ENCODE measurements at places on chromosomes 13 and 19. TPM values are rescaled to one million over a fixed set of nuclear protein-coding genes. Genes with fewer than 3 reads are reported as not detected.

CEACAM7 gene
- polyA plus RNA-seq: not detected

GRCh38 chr13:91882918-91883317 is 484.5 kb downstream of the GPC5 start:
- H3K27me3 ChIP-seq: no peaks in the 10 kb centered on the region
- H3K36me3 ChIP-seq: no peaks in the 10 kb centered on the region
- H3K27ac ChIP-seq: no peak overlapping the region

DNA sequence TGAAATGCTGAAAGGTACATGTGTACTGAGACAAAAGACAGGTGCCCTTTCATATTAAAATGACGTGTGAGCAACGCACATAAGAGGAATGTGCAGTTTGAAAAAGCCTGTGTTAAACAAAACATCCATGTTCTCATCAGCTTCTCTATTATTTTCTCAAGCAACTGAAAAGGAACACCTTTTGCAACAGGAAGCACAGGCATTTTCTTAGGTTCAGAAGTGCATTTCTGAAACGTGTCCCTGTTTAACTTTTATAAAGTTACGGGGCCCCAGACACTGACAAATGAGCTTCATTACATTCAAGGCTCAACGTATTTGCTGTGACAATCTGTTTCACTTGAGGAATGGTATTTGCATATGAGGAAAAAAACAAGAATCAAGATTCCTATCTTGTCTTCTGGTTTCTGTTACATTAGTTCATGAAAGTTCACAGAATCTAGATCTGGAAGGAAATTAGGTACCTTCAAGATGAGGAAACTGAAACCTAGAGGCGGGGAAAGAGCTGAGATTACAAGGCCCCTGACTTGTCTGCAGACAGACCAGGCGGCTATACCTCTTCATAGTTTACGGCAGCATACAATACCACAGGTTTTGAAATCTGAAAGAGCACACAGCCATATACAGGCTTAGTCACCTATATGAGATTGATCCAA is 431.7 kb downstream of the KLF12 start:
- H3K4me3 ChIP-seq: no peak overlapping the region
- peak overlapping the region; percentile 79 for H3K27ac ChIP-seq
- H3K36me3 ChIP-seq: no peaks in the 10 kb centered on the region
- DNase-seq: no peak
- H3K4me1 ChIP-seq: peaks cover 9% of the 10 kb centered on the region

GRCh38 chr19:55472463-55472862 is 4.0 kb upstream of the ZNF628 start:
- H3K4me1 ChIP-seq: no peaks in the 10 kb centered on the region
- H3K27ac ChIP-seq: no peak overlapping the region
- H3K27me3 ChIP-seq: no peaks in the 10 kb centered on the region
- no peak overlapping the region for H3K4me3 ChIP-seq
- peak; percentile 62 for DNase-seq

DNA sequence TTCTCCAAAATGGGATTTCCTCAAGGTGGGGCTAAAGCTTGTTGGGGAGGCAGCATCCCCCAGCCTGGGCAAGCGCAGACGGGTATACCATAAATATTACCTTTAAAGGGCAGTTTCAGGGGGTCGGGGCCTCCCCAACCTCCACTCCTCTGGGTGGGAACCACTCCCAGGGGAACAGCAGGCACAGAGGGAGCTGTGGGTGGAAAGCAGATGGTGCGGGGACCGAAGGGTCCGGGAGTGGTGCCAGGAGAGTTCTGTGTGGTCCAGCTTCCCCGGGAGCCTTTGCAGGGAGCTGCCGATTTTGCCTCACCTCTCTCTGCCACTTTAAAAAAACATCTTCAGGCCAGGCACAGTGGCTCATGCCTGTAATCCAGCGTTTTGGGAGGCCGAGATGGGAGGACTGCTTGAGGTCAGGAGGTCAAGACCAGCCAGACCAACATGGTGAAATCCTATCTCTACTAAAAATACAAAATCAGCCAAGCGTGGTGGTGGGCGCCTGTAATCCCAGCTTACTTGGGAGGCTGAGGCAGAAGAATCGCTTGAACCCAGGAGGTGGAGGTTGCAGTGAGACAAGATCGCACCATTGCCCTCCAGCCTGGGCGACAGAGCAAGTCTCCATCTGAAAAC is 5.5 kb downstream of the MAST3 start:
- DNase-seq: no peak
- H3K4me1 ChIP-seq: no peaks in the 10 kb centered on the region
- no peak overlapping the region for H3K27ac ChIP-seq
- H3K36me3 ChIP-seq: no peaks in the 10 kb centered on the region

GRCh38 chr13:80329250-80329649 is 11.7 kb downstream of the SPRY2 start:
- peaks cover 8% of the 10 kb centered on the region for H3K36me3 ChIP-seq
- DNase-seq: no peak
- H3K4me1 ChIP-seq: no peaks in the 10 kb centered on the region
- H3K27me3 ChIP-seq: no peaks in the 10 kb centered on the region
- H3K4me3 ChIP-seq: no peak overlapping the region

GRCh38 chr19:49196527-49197240 is 39.1 kb downstream of the TRPM4 start:
- H3K4me1 ChIP-seq: no peaks in the 10 kb centered on the region
- H3K27ac ChIP-seq: no peak overlapping the region
- H3K27me3 ChIP-seq: no peaks in the 10 kb centered on the region

- H3K4me1 ChIP-seq: no peaks in the 10 kb centered on the region
- peaks cover 28% of the 10 kb centered on the region for H3K27me3 ChIP-seq
- H3K27ac ChIP-seq: no peak overlapping the region
- H3K36me3 ChIP-seq: no peaks in the 10 kb centered on the region
Measured at GRCh38 chr19:1003283-1003682, 3.1 kb downstream of the GRIN3B start.

- H3K4me3 ChIP-seq: no peak overlapping the region
- H3K27me3 ChIP-seq: no peaks in the 10 kb centered on the region
- no peak overlapping the region for H3K27ac ChIP-seq
- DNase-seq: no peak
Measured at GRCh38 chr13:45865414-45865813, 13.9 kb upstream of the SIAH3 start.

- no peaks in the 10 kb centered on the region for H3K4me1 ChIP-seq
- H3K27me3 ChIP-seq: no peaks in the 10 kb centered on the region
- H3K4me3 ChIP-seq: no peak overlapping the region
- DNase-seq: no peak
- H3K27ac ChIP-seq: no peak overlapping the region
- no peaks in the 10 kb centered on the region for H3K36me3 ChIP-seq
Measured at GRCh38 chr13:35966024-35966423, 165.2 kb downstream of the DCLK1 start.

DNA sequence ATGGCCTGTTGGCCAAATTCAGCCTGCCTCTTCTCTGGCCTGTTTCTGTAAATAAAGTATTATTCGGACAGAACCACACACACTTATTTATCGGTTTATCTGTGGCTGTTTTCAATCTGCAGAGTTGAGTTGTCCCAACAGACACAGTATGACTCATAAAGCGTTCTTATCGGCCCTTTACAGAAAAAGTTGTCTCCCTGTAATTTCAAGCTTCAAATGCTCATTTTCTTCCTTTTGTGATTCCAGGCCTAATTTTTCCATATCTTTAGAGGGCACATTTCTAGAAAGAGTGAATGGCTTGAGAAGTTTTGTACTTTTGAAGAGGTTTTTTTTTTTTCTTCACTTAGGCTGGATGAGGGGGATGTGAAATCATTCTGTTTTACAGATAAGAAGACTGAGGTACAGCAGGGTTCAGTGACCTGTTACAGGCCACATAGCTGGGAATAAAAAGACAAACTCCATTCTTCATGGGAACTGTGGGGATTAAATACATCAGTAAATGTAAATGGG is 440.9 kb downstream of the TSHZ3 start:
- no peak overlapping the region for H3K4me3 ChIP-seq
- DNase-seq: no peak

Data from cardiac muscle cell (in vitro differentiated cells and primary cell).